Right renal cortex interstitium (tissue), 3 donors: ENCODE measurements at places on chromosomes 1 and 21. TPM values are rescaled to one million over a fixed set of nuclear protein-coding genes. Genes with fewer than 3 reads are reported as not detected.

DNA sequence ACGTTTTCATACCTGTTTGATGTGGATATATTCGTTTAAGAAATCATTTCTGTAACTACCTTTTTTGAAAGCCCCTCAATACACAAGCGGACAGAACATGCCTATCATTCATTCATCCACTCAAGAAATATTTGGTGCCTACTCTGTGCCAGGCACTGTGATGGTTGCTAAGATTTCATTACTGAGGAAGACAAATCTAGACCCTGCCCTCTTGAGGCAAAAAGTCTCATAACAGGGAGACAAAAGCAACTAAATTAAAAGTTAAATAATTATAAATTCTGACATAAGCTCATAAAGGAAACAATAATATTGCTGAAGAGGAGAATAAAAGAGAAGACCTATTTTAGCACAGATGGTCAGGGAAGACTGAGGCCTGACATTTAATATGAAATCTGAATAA lies 203.5 kb upstream of the ZNHIT6 start:
- no peak for DNase-seq

DNA sequence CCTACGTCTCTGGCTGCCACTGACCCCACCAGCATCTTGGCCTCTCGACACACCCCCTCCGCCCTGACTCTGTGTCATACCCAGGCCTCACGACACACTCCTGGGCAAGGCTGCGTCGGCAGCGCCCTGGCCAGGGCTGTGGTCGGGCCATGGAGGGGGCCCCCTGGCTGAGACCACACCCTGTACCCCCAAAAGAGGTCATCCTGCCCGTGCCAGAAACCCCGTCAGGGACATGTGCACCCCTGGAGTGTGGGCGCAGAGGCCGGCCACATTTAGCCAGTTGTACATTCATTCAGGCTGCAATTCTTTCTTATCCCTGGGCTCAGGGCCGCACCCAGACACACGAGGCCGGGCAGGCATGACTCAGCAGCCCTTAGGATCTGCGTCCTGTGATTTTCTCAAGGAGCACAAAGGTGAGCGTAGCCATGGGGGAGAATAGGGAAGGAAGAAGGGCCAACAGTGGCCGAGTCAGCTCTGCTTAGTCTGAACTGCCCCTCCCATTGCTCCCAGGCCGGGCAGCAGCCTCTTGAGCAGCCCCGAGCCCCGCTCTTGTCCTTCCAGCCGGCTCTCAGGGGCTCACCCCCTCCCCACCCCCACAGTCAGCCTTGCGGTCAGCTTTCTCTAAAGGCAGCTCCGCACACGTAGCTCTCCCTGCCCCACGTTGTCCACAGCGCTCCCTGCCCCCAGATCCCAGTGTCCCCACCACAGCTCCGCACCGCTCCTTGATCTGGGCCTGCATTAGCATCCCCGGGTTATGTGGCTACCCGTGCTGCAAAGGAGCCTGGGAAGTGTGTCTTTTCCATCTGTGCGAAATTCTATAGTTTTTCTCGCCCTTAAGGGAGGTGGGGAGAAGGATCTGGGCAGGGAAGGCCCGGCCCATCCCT lies 7.9 kb downstream of the CSTB start:
- no peak for DNase-seq

DNA sequence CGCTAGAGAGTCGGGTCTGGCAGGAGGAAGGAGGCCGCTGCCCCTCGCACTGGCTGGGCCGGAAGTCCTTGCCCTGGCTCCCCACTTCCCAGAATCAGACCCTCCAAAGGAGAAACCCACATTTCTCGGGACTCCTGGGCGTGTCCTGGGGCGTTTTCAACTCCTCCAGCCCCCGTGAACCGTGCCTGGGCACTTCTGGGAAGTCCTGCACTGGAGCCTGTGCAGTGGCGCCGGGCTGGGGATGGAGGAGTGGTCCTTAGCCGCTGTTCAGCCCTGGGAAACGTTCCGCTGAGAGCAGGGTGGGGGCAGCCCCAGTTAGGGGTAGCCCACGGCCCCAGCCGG lies 3.0 kb downstream of the IGSF21 start:
- DNase-seq: no peak

DNA sequence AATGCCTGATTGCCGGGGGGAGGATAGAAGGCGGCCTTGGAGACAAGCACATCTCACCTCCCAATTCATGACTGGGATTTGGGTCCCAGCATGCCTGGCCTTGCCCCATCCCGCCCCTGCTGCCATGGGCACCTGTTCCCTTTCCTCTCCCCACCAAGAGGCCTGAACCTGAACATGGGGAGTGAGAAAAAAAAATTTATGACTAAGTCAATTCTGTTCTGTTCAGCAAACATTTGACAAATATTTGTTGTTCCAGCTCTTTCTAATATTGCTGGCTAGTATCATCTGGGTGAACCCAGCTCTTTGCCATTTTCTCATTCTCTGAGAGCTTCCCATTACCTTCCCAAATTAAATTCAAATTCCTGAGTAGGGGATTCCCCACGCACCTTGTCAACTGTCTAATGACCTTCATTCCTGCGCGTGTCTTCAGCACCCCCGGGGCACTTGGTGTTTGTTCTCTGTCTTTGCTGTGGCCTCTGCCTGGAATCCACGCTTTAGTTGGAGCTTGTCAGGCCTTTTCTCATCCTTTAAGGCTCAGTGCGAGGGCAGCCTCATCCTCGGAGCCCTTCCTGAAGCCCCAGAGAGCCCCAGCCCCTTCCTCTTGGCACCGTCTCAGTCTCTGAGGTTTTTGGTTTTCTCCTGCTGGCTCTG lies 42.8 kb downstream of the ARHGEF10L start:
- no peak for DNase-seq

GRCh38 chr1:37667023-37667671 lies 25.2 kb upstream of the CDCA8 start:
- no peak for DNase-seq

GRCh38 chr21:27314131-27314530 lies 347.2 kb upstream of the ADAMTS5 start:
- no peak for DNase-seq

DNA sequence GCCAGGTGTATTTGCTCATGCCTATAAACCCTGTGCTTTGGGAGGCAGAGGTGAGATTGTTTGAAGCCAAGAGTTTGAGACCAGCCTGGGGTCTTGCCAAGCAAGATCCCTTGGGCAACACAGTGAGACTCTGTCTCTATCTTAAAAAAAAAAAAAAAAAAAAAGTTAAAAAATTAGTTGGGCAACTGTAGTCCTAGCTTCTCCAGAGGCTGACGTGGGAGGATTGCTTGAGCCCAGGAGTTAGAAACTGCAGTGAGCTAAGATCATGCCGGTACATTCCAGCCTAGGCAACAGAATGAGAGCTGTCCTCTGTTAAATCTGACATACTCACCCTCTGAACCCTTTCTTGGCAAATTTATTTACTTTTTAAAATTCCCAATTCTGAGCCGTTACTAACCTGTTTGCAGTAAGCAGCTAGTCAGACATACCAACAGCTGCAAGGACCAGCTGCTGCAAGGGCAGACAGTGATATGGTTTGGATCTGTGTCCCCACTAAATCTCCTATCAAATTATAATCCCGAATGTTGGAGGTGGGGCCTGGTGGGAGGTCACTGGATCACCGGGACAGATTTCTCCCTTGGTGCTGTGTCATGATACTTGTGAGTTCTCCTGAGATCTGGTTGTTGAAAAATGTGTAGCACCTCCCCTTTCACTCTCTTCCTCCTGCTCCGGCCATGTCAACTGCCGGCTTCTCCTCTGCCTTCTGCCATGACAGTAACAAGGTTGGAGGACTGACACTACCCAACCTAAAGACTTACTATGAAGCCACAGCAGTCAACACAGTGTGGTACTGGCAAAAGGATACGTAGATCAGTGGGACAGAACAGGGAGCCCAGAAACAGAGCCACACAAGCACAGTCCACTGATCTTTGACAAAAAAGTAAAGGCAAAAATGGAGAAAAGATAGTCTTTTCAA lies 10.6 kb downstream of the PARP1 start:
- DNase-seq: no peak

- no peak for DNase-seq
Observed at GRCh38 chr1:243708210-243708609, 141.8 kb downstream of the AKT3 start.

DNA sequence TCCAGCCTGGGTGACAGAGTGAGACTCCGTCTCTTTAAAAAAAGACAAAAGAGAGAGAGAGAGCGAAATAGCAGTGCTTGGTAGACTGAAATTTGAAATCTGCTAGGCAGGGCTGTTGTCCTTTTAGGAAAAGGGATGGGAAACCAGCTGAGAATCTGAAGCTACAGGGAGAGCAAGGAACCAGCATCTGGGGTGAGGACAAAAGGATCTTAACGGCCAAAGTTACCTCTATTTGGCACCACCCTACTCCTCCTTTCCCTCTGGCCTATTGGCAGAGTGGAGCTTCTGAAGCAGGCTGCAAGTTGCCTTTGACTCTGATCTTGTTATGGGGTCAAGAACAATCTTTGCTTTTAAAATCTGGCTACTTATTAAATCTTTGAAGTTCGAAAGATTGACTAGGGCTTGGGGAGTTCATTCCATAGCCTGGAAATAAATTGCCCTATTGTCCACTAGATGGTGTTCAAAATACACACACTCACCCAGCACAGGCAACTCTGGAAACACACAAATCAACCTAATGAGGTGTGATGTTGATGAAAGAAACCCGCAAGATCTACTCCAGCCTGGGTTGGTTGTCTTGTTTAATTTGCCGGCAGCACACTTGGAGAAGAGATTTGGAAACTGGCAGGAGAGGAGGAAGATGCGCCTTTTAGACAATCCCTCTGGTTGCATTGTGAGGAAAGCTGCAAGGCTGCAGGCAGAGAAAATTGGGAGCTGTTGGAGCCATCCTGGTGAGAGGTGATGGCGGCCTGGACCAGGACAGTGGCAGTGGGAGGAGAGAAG lies 16.5 kb upstream of the PARP1 start:
- DNase-seq: peak; percentile 72

GRCh38 chr1:3024019-3024418 lies 2.8 kb downstream of the ACTRT2 start:
- DNase-seq: no peak

DNA sequence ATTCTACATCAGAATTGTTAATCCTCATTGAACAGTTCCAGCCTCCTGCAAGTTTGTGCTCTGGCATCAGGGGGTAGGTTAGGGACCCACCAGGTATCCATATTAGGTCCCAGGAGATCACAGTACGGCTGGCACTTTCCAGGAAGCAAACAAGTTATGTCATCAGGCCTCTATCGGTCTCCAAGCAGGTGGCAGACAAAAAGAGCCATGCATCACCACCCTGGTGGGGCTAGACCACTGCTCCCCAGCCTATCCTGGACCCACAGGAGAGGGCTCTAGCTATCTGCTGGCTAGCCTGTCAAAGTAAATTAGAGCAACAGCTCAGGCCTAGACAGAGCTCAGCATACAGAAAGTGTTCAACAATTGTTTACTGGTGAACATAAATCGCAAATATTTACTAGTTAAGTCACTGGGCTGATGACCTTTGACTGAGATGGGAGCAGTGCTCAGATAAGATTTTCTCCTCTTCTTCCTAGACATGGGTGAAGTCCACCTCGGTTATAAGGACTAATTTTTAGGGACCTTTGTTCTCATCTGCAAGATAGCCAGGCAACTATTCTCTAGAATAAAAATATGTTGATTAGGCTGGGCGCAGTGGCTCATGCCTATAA lies 6.4 kb downstream of the NUAK2 start:
- no peak for DNase-seq

DNA sequence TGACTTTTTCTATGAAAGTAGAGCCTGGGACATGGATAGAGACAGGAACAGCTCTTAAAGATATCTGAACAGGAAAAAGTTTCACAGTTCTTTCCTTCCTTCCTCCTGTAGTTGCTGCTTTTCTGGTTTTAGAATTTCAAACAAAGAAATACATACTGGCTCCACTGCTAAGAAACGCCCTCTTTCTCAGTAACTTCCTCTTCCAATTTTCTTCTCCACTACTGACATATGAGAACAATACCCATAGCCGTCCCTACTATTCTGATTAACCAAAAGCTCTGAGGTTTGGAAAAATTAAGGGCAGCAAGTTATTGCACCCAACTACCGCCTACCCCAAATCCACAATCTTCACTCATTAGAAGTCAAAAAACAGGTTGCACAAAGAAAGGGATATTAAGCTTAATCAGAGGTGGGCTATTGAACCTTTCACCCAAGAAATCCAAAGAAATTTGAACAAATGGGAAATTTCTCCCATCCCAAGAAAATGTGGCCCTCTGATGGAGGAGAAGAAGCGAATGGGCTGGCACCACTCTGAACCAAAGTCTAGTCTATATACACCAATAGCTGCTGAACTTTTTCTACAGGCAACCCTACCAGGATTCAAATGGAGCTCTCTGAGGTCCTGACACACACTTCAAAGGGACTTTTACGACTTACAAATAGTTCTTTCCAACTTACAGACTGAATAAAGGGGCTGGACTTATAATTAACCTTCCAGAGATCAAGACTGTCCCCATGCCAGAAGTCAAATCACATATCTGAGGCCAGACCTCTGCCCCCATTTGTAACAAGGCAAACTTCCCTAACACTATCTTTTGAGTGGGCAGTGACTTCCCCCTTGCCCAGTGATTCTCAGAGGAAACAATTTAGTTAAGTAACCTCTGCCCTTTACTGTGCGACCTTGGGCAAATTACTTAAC lies 1.7 kb downstream of the WASF2 start:
- no peak for DNase-seq

DNA sequence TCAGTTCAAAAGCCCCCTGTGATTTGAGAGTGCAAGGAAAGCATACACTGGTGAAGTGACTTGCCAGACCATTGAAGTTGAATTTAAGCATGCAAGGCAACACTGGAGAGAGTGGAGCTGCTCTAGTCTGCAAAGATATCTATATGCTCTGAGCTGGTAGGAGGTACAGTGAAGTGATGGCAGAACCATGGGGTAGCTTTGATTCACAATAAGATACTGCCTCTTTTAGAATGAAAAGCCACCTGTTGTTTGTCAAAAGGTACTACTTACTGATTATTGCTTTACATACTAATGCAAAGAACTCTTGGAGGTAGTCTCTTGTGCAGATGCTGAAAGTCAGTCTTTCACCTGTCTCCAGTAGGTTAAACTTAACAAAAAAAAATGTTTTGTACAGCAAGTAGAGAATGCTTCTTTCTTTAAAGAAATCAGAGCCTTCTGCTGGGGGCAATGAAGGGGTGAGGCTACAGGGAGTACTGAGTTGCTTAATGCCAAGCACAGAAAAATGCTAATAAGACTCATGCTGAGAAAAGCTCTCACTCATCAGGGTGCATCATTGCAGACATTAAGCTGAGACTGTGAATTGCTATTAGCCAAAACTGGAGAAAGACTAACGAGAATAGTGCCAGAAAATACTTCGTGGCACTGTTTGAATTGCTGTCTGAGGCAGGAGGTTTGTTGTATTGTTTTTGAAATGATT lies 1150.5 kb upstream of the TMPRSS15 start:
- DNase-seq: no peak

- DNase-seq: peak; percentile 60
Observed at GRCh38 chr1:87331365-87332241, 2.9 kb downstream of the LMO4 start.

DNA sequence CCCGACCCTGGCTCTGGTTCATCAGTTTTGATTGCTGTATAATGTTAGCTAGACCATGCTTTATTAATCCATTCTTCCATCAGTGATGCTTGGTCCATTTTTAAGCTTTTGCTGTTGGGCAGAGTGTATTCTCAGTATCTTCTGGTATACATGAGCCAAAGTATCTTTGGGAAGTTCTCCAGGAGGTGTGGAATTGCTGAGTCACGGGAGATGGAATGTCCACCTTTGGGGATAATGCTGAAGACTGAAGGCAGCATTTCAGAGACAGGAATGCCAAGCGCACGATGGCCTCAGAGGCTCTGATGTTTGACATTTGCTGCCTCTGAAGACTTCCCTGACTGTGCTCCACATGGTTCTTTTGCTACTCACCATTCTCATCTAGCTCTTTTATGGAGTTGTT lies 266.3 kb upstream of the KAZN start:
- DNase-seq: no peak

NHLH1 gene
- 0.06 TPM for polyA plus RNA-seq

LHX8 gene
- polyA plus RNA-seq: not detected

FAM131C gene
- 1.6 TPM for polyA plus RNA-seq

KMO gene
- polyA plus RNA-seq: 29.4 TPM
